ENCODE measurements at places on chromosomes 2 and 18.
A peak's percentile ranks its signal among the peaks of the same experiment; 100 is the strongest.

- DNase-seq: no peak
These were observed 33.1 kb upstream of the HDAC4 start for GRCh38 chr2:239433777-239434403.

- no peak for DNase-seq
These were observed 77.0 kb downstream of the KYNU start for GRCh38 chr2:142954493-142954892.

- no peak for DNase-seq
These were observed 40.3 kb upstream of the IGFBP5 start for GRCh38 chr2:216735668-216736067.

DNA sequence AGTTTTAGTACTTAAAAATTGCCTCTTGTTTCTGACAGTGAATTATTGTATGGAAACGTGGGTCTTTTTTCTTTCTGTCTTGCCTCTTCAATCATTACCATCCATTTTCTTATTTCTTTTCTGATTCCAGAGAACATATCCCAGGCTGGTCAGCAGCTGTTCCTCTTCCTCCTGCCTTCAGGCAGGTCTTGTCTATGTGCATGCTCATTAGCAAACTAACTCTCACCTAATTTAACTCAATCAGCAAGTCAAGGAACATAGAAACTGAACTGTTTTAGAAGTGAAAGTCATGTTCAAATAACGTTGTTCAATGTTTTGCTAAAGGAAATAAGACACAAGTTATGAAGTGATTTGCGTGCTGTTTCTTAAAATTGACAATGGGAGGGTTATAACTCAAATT lies 241.5 kb downstream of the PTGR3 start:
- no peak for DNase-seq

DNA sequence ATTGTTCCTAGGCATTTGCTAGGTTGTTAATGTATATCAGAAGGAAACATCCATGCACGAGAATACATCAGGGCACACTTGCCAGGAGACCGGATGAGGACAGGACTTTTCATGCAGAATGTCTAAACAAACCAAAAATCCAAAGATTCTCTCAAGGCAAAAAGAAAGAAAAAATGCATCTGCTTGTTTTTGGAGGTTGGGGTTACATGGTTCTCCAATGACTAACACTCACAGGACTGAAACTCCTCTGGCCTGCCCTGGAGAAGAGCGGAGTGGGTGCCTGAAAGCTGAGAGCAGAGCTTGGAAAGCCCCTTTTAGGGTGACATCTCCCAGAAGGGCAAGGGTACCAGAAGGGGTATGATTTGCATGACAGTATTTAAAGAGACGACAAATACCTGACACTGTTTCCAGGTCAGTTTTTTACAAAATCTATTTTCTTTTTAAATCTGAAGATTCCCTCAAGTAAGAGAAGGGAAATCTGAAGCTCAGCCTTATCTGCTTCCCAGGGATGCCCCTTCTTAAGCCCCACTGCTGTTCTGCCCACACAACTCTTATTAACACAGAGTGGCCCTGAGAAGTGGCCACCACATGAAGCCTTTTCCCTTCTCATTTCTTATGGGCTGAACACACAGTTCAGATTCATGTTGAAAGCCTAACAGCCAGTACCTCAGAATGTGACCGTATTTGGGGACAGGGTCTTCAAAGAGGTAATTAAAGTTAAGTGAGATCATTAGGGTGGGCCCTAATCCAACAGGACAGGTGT lies 216.4 kb downstream of the STK39 start:
- DNase-seq: no peak

DNA sequence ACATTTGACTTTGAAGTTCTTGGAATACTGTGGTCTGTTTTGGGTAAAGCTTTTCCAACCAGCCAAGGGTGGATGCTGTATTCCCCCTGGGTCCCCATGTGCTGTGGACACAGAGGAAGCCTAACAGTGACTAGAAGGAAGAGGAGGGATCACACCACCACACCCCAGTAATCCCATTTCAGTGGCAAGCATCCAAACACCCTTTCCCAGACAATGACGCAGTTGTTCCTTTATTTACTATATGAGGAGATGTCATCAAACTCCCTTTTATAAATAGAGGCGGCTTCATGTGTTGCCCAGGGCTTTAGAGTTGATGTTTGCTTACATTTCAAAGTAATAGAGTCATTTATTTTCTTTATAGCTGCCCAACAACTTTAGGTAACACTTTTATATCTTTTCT lies 959.4 kb upstream of the GYPC start:
- DNase-seq: no peak

GRCh38 chr2:180694445-180695421 lies 285.7 kb upstream of the UBE2E3 start:
- no peak for DNase-seq

DNA sequence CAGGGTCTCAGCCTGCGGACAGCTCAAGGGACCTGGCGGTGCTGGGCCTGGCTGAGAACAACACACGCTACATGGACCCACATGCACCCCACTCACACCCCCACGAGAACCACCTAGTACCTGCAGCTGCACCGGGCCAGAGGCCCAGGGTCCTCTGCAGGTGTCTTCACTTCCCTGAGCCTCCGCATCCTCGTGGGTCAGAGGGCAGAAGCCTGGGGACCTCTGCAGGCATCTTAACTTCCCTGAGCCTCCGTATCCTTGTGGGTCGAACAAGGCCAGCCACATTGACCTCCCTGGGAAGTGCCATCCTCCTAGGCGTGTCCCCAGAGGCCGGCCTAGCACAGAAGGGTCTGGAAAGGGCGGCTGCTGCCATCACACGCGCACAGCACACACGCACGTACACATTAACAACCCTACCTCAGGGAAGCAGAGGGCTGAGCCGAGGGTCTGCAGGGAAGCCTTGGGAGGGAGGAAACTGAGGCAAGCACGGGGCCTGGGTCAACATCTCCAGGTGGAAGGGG lies 62.5 kb upstream of the HPCAL1 start:
- peak; percentile 11 for DNase-seq

DNA sequence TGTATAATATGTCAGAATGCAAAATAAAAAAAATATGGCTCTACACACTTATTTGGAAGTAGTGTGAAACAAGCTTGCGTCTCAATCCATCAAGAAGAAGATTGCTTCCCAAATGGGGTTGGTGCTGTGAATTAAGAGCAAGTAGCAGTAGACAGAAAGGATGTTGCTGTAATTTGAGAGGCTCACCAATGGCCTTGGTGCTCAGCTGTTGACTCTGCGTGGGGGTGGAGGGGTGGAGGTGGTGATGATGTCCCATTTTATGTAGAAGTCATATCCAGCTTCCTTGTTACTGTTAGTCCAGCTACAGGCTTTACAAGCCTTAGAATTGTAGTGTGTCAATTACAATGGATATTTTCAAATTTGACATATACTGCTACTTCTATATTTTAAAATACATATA lies 223.4 kb upstream of the RND3 start:
- DNase-seq: no peak

GRCh38 chr2:46980786-46981573 lies 65.4 kb upstream of the MCFD2 start:
- DNase-seq: no peak

GRCh38 chr2:240293557-240294461 lies 141.7 kb upstream of the GPC1 start:
- DNase-seq: peak; percentile 51

DNA sequence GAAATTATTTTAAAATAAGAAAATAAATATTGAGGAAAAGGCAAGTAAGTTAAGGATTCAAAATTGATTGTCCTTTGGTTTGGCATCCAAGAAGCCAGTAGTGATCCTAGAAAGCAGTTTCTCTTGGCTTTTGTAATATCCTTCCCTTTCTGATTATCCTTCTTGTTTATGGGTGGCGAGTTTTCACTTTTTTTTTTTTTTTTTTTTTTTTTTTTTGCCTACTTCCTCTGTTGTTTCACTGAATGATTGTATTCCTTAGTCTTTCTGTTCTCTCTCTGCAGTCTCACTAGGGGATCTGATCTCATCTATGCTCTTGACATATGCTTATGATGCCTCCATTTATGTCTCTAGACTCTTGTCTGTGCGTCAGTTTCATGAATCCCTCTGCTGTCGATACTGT lies 4.2 kb downstream of the NAPG start:
- no peak for DNase-seq

GRCh38 chr18:69626643-69627242 lies 226.1 kb downstream of the DOK6 start:
- DNase-seq: no peak

GRCh38 chr18:53224128-53224778 lies 884.3 kb downstream of the DCC start:
- no peak for DNase-seq

GRCh38 chr18:59983506-59983905 lies 83.7 kb downstream of the PMAIP1 start:
- no peak for DNase-seq

DNA sequence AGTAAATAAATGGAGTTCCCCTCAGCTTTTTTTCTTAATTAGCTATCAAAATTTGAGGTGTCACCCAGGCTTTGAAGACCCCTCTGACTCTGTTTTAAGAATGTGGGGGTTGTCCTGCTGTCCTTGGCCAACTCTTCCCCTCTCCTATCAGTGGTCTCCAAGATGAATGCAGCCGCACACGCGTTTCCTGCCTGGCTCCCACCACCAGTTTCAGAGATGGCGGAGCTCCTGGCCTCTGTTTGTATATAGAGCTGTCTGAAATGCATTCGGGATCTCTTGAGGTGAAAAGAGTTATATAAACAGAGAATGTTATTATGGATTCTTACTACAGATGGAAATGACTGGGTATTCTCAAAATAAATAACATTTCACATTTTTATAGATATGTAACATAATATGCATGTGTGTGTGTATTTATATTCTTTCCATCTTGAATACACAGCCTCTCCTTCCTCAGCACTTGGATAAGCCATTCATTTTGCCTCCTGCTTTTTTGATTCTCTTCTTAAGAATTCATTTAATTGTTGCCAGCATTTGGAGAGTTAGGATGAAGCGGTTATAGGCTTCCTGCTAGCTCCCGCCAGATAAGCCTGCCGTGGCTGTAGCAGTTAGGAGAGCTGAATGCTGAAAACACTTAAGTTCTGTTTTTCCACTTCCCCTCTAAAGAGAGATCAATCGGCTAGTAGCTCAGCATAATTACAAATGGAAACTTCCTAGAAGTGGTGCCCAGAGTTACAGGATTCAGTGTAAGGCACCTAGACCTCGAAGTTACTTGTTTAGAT lies 659.3 kb upstream of the FANCL start:
- DNase-seq: no peak

DNA sequence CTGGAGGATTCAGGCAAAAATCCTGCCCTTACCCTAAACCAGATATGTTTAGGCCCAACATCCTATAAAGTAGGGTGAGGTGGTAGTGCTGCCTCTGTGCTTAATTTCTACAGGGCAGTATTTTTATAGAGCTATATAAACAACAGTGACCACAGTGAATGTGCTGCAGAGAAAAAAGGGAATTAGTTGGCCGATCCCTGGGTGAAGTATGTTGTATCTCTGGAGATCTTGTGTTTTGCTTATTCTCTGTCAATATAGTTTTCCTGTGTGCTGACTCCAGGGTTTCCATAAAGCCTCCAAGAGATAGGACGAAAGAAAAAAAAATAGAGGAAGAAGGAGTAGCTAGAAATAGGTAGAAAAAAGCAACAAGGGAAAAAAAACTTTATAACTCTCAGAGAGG lies 88.9 kb upstream of the THOC1 start:
- no peak for DNase-seq

DNA sequence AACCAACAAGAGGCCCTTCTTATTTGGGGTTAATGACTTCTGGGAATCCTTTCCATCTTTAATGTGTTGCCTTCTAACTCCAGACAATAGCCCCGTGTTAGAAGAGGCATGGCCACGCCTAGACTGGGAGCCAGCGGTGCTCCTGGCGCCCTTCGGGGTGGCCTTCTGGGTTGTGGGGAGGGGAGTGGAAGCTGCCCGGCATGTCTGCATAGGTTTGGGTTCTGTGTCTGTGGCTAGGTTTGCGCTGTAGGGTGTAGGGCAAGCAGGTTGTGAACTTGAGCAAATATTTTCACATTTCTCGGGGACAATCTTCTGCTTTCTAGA lies 40.4 kb downstream of the CELF4 start:
- DNase-seq: no peak

GRCh38 chr2:178767094-178768060 lies 39.8 kb downstream of the TTN start:
- DNase-seq: no peak

- DNase-seq: no peak
These were observed 157.1 kb downstream of the FTCDNL1 start for GRCh38 chr2:199693861-199694260.

GRCh38 chr18:44715245-44715644 lies 34.6 kb downstream of the SETBP1 start:
- DNase-seq: peak; percentile 37

- DNase-seq: peak; percentile 14
These were observed 7.1 kb downstream of the ECEL1 start for GRCh38 chr2:232480201-232481190.

DNA sequence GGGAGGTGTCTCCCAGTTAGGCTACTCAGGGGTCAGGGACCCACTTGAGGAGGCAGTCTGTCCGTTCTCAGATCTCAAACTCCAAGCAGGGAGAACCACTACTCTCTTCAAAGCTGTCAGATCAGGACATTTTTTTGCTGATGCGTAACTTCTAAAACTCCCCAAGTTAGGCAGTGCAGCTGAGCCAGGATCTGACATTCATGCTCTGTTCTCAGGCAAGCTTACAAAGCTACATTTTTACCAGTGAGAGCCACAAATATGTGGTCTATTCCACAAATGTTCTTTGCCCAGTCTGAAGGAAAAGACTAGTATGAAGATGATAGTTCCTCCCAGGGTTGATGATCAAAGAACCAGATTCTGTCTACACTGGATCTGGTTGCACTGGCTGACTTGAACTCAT lies 184.1 kb downstream of the MTCL1 start:
- no peak for DNase-seq

- no peak for DNase-seq
These were observed 119.7 kb downstream of the NOL10 start for GRCh38 chr2:10570076-10570475.

- DNase-seq: no peak
These were observed 503.6 kb downstream of the SPAG16 start for GRCh38 chr2:213787869-213788268.

- DNase-seq: peak; percentile 53
These were observed 47.6 kb downstream of the ODC1 start for GRCh38 chr2:10400568-10400977.

Data from left cardiac atrium (tissue), 4 donors.